ENCODE measurements at places on chromosomes 16 and 17. TPM values are rescaled to one million over a fixed set of nuclear protein-coding genes. Genes with fewer than 3 reads are reported as not detected.

GRCh38 chr17:15452746-15453145 lies 14.7 kb downstream of the CDRT4 start:
- peaks cover 10% of the 10 kb centered on the region for H3K4me1 ChIP-seq
- H3K36me3 ChIP-seq, result no peaks in the 10 kb centered on the region
- no peak for DNase-seq
- no peaks in the 10 kb centered on the region for H3K27me3 ChIP-seq
- H3K27ac ChIP-seq, result no peak overlapping the region

Gene RDM1
- not detected for total RNA-seq

Gene SLC12A3
- total RNA-seq, result not detected

DNA sequence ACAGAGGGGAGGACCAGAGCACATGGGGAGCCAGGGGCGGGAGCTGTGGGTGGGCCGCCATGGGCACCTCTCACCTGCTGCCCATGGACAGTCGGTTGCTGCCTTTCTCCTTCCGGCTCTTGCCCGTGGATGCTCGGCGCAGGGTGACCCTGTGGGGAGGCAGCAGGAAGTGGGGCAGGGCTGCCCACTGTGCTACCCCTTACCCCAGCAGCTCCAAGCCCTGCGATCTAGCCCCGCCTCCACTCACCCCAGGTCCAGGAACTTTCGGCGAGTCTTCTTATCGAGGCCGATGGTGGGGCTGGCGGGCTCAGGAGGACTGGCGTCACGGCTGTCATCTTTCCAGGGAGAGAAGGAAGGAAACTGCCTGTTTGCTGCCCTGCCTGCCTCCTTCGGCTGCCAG lies 14.2 kb downstream of the SAMD14 start:
- no peaks in the 10 kb centered on the region for H3K36me3 ChIP-seq
- DNase-seq, result peak; percentile 44
- no peak overlapping the region for H3K27ac ChIP-seq
- H3K27me3 ChIP-seq, result no peaks in the 10 kb centered on the region

DNA sequence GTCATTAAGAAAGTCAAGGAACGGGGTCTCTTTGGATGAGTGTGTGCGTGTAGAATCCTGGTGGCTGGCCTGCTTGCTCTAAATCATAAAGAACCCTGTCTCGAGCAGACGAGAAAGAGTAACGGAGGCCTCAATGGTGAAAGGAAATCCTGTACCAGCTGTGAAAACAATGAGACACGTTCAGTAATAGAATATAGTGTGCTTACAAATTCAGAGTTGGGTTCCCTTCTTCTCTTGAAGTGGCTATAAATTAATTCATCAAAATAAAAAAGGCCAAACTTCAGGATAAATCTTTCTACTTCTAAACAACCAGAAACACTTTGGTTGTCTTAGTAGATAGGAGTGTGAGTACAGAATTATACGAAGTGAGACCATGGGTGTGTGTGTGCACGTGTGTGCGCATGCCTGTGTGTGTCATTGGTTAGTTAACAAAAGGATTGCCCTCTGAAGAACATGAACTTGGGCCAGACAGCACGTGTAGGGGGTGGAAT lies 48.5 kb downstream of the WWOX start:
- no peaks in the 10 kb centered on the region for H3K27me3 ChIP-seq
- no peaks in the 10 kb centered on the region for H3K36me3 ChIP-seq
- DNase-seq, result no peak
- H3K4me1 ChIP-seq, result peaks cover 2% of the 10 kb centered on the region

- H3K27me3 ChIP-seq, result no peaks in the 10 kb centered on the region
- no peak for DNase-seq
- no peaks in the 10 kb centered on the region for H3K4me1 ChIP-seq
- no peaks in the 10 kb centered on the region for H3K36me3 ChIP-seq
Observed at GRCh38 chr17:21523497-21524210, 147.5 kb downstream of the KCNJ12 start.

DNA sequence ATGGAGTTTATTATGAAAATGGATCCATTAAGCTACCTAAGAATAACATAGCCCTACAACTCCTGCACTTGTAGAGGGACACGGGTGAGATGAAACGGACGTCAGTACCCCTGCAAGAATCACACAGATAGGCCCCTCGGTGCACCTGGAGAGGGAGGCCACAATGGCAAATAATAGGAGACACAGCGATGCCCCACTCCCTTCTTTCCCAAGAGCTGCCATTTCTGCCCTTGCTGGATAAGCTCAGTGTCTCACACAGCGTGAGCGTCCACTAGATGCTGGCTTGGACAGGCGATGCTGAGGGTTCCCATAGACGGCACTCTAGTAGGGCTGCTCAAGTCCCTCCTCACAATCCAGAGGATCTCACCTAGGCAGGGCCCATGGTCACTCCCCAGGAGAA lies 67.8 kb downstream of the ADCY9 start:
- peaks cover 13% of the 10 kb centered on the region for H3K4me1 ChIP-seq
- H3K4me3 ChIP-seq, result no peak overlapping the region
- no peaks in the 10 kb centered on the region for H3K36me3 ChIP-seq

- no peak overlapping the region for H3K27ac ChIP-seq
- no peak overlapping the region for H3K4me3 ChIP-seq
- no peaks in the 10 kb centered on the region for H3K36me3 ChIP-seq
- no peaks in the 10 kb centered on the region for H3K27me3 ChIP-seq
- no peaks in the 10 kb centered on the region for H3K4me1 ChIP-seq
Observed at GRCh38 chr17:10640475-10640874, 16.6 kb downstream of the MYH3 start.

Gene KRT13
- 0.32 TPM for total RNA-seq

- no peak for DNase-seq
- no peak overlapping the region for H3K27ac ChIP-seq
- peaks cover 2% of the 10 kb centered on the region for H3K4me1 ChIP-seq
- H3K27me3 ChIP-seq, result no peaks in the 10 kb centered on the region
Observed at GRCh38 chr17:46984341-46984740, 5.3 kb upstream of the RPRML start.

GRCh38 chr17:69450918-69451317 lies 36.4 kb downstream of the MAP2K6 start:
- H3K4me1 ChIP-seq, result peaks cover 6% of the 10 kb centered on the region
- DNase-seq, result no peak
- no peak overlapping the region for H3K27ac ChIP-seq
- no peaks in the 10 kb centered on the region for H3K27me3 ChIP-seq
- H3K4me3 ChIP-seq, result no peak overlapping the region

GRCh38 chr16:70345840-70346239 lies 863 bp upstream of the DDX19A start:
- H3K4me1 ChIP-seq, result peaks cover 7% of the 10 kb centered on the region
- peak overlapping the region; percentile 65 for H3K4me3 ChIP-seq
- no peaks in the 10 kb centered on the region for H3K27me3 ChIP-seq
- no peak for DNase-seq
- peak overlapping the region; percentile 23 for H3K27ac ChIP-seq
- H3K36me3 ChIP-seq, result no peaks in the 10 kb centered on the region

DNA sequence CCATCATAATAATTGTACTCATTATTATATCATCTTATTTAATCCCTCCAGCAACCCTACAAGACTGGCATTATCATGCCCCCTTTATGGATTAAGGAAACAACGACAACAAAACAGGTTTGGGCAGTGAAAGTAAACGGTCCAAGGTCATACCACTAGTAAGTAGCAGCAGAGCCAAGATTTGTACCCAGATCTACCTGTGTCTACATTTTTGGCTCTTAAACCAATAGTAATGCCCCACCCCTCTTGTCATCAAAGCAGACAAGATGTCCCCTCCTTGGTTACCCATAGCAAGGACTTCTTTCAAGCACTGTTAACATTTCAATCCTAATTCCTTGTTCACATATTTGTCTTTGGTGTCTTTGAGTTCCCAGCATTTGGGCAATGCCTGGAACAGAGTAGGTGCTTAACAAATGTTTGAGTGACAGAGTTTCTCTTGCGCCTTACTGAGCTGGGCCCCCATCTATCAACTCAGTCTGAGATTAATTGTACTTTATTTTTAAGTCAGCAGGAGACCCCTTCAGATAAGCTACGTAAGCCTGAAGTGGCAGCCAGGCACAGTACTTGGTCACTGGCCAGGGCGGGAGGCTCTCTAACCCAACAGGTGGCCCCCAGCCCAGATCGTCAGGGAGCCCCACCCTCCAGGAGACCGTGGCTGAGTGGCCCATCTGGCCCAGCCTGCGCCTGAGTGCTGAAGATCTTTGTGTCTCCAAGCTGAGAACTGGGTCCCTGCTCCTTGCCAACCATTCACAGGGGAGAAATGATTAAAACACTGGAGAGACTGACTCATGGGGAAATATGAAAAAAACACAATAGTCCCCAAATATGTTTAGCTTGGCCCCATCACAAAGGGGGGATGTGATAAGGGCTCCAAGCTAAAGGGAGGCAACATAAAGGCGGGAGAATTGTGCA lies 75.8 kb downstream of the AXIN2 start:
- no peaks in the 10 kb centered on the region for H3K36me3 ChIP-seq
- no peak overlapping the region for H3K27ac ChIP-seq
- DNase-seq, result peak; percentile 48
- H3K4me3 ChIP-seq, result no peak overlapping the region
- H3K4me1 ChIP-seq, result no peaks in the 10 kb centered on the region
- no peaks in the 10 kb centered on the region for H3K27me3 ChIP-seq

Gene PLA2G10
- not detected for total RNA-seq

- H3K36me3 ChIP-seq, result no peaks in the 10 kb centered on the region
- H3K4me1 ChIP-seq, result peaks cover 25% of the 10 kb centered on the region
- no peak overlapping the region for H3K27ac ChIP-seq
- H3K27me3 ChIP-seq, result no peaks in the 10 kb centered on the region
Observed at GRCh38 chr17:21289902-21290571, 5.5 kb downstream of the MAP2K3 start.

GRCh38 chr17:45098869-45099616 lies 33.3 kb downstream of the PLCD3 start:
- H3K4me3 ChIP-seq, result no peak overlapping the region
- DNase-seq, result peak; percentile 90

Gene TMC8
- 1.4 TPM for total RNA-seq

Gene RAP1GAP2
- 13.5 TPM for total RNA-seq

DNA sequence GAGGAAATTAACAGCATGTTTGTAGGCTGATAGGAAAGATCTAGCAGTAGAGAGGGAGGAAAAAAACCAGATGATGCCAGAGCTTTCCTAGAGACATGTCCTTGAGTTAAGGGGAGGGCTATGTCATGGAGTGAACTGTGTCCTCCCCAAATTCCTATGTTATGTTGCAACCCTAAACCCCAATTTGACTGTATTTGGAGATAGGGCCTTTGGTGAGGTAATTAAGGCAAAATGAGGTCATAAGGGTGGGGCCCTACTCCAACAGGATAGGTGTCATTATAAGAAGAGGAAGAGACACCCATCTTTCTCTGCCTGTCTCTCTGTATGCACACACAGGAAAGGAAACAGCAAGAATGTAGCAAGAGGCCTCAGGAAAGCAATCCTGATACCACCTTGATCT lies 195.3 kb upstream of the AXIN2 start:
- H3K27me3 ChIP-seq, result no peaks in the 10 kb centered on the region
- H3K4me3 ChIP-seq, result no peak overlapping the region
- H3K4me1 ChIP-seq, result peaks cover 3% of the 10 kb centered on the region
- no peak for DNase-seq

- H3K27ac ChIP-seq, result no peak overlapping the region
- H3K27me3 ChIP-seq, result no peaks in the 10 kb centered on the region
- peak overlapping the region; percentile 45 for H3K4me3 ChIP-seq
Observed at GRCh38 chr17:46978489-46979146, 435 bp downstream of the RPRML start.

Gene ADAD2
- total RNA-seq, result not detected

DNA sequence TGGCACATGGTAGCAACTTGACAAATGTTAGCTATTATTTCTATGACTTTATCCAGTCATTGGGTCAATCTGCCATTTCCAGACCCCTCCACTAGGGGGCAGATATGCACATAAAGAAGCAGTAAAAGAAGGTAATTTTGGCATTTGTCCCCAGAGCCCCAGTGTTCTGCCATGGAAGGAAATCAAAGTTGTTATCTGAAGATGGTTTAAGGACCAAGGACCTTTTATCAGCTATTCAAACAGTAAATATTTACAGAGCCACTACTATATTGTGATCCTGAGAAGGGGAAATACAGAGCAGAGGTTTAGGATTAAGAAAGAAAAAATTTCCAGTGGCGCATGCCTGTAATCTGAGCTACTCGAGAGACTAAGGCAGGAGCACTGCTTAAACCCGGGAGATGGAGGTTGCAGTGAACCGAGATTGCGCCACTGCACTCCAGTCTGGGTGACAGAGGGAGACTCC lies 20.0 kb downstream of the TRAF4 start:
- H3K27ac ChIP-seq, result no peak overlapping the region
- H3K4me3 ChIP-seq, result no peak overlapping the region

DNA sequence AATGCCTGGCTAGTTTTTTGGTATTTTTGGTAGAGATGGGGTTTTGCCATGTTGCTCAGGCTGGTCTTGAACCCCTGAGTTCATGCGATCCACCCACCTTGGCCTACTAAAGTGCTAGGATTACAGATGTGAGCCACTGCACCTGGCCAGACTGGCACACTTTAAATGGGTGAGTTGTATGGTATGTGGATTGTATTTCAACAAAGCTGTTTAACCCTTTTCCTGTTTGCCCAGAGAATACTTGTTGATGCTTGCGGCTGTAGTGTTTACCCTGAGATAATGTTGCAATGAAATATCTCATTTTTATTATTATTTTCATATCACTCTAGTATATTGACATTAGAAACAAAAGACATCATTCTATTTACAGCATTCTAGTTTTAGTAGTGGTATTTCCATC lies 17.1 kb upstream of the TMEM94 start:
- no peaks in the 10 kb centered on the region for H3K4me1 ChIP-seq
- H3K27me3 ChIP-seq, result no peaks in the 10 kb centered on the region
- no peak overlapping the region for H3K4me3 ChIP-seq

DNA sequence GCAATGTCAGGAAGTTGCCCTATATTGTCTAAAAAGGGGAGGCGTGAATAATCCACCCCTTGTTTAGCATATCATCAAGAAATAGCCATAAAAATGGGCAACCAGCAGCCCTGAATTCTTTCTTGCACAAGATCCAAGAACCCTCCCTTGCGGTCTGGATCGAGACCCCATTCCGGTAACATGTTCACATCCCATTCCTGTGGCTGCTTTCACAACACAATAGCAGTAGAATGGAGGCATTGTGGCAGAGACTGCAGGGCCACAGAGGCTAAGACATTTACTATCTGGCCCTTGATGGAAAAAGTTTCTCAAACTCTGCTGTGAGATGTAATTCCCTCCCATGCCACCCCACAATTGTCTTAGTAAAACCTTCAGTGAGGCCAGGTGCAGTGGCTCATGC lies 73.2 kb downstream of the RMI2 start:
- H3K4me3 ChIP-seq, result no peak overlapping the region
- no peaks in the 10 kb centered on the region for H3K36me3 ChIP-seq
- no peak overlapping the region for H3K27ac ChIP-seq
- H3K27me3 ChIP-seq, result no peaks in the 10 kb centered on the region
- no peaks in the 10 kb centered on the region for H3K4me1 ChIP-seq

- no peaks in the 10 kb centered on the region for H3K27me3 ChIP-seq
- no peak overlapping the region for H3K4me3 ChIP-seq
- no peaks in the 10 kb centered on the region for H3K36me3 ChIP-seq
Observed at GRCh38 chr17:17182598-17183136, 23.5 kb downstream of the PLD6 start.

Gene KRTAP9-4
- not detected for total RNA-seq

- H3K4me1 ChIP-seq, result peaks cover 5% of the 10 kb centered on the region
- H3K4me3 ChIP-seq, result peak overlapping the region; percentile 76
- no peak for DNase-seq
Observed at GRCh38 chr17:2338315-2338657, 985 bp downstream of the SGSM2 start.
